ENCODE measurements at places on chromosomes 16 and 17.

DNA sequence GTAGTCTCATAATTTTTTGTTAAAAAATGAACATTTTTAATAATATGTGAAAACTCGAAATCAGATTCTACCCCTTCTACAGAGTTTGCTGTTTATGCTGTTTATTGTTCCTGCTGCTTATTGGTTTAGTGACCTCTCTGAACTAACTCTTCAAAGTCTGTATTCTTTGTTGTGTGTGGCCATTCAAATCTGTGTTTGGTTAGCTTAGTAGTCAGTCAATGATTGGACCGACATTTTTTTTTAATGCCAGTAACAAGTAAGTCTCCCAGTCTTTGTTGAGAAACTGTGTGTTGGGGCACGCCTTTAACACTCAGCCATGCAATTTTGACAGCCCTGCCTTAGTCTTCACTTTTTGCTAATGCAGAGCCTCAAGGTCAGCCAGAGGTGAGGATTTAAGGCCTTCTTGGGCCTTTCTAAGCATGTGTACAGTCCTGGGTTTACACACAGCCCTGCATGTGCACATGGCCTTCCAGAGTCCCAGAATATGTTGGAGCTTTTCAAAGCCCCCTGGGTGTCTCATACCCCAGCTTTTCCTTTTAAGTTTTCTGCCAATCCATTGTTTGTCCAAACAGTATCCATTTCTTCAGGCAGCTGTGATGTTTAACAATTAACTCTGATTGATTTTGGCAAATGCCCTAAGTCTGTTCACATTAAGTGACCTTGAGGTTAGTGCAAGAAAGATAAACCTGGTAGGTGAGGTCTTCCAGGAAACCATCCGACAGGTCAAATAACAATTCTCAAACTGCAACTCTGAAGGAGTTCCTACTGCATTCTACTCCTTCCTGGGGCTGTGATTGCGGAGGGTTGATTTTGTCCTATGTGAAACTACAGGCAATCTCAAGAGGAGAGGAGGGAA is 389.3 kb downstream of the PMP22 start:
- no peak for DNase-seq

DNA sequence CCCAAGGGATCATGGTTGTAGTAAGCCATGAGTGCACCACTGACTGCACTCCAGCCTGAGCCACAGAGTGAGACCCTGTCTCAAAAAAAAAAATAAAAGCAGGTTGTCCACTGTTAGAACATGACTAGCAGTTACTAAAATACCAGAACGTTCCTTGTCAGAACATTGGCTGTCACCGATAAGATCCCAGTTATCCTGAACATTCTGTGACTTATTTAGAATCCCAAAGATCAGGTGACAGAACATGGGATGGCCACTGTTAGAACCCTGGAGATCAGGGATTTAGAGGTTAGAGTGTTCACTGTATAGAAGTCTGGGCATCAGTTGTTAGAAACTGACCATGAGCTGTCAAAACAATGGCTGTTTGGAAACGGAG is 8.6 kb downstream of the CES4A start:
- DNase-seq = no peak

DNA sequence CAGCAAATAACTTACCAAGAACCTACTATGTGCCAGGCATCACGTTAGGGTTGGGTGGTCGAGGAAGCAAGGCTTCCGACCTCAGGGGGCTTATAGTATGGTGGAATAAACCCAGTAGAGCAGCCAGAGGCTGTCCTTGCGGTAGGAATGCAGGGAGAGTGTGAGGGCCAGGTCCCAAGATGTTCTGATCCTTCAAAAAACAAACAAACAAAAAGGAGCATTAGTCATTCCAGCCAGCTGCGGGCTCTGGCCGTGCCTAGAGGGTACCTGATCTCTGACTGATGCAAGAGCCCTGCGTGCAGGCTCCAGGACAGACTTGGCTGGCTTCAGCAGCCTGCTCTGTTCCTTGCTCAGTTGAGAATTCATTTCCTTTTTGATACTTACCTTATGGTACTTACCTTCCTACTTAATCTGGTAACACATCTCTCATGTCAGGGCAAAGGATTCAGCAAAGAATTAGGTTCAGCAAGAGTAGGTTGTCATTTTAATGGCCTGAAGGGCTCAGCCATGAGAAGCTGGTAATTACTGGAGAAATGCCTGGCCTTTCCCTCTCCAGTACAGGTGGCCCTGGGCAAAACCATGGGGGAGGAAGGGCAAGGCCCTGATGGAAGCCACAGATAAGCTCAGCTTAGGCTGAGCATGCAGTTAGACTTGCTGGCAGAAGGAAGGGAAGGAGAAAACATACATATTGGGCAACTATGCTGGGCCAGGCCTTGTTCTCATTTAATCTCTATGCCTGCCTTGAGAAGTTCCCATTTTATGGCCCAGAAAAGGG is 18.4 kb downstream of the CYB5D2 start:
- no peak for DNase-seq

GRCh38 chr16:53646506-53646905 is 57.2 kb downstream of the RPGRIP1L start:
- no peak for DNase-seq

DNA sequence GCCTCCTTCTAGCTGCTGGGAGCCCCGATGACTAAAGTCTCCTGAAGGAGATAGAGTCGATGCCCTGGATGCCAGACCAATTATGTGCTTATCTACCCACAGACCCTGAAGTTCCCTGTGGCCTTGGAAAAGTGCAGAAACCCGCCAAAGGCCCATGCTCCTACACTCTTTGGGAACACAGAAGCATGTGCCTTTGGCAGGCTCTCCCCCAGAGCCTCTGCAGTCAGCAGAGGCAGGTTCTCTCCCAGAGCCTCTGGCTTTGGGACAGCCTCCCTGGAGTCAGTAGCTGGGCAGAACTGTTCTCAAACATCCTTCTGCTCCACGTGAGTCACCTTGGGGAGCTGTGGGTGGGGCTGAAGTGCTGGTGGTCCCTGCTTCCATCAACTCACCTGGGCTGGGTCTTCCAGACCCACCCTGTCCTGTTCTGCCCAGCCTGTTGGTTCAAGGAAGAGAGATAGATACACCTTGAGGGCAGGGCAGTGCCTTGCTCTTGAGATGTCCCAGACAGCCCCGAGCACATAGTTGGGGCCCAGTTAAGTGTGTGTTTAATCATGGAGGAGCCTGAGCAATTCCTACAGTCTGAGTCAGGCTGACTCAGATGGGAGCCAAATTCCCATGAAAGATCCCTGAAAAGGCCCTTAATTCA is 3.2 kb upstream of the CDK5RAP3 start:
- DNase-seq = no peak

- DNase-seq = peak; percentile 42
These were observed 16.6 kb upstream of the INPP5K start for GRCh38 chr17:1532836-1533602.

GRCh38 chr16:15043344-15043743 is 12.5 kb downstream of the NTAN1 start:
- DNase-seq = no peak

DNA sequence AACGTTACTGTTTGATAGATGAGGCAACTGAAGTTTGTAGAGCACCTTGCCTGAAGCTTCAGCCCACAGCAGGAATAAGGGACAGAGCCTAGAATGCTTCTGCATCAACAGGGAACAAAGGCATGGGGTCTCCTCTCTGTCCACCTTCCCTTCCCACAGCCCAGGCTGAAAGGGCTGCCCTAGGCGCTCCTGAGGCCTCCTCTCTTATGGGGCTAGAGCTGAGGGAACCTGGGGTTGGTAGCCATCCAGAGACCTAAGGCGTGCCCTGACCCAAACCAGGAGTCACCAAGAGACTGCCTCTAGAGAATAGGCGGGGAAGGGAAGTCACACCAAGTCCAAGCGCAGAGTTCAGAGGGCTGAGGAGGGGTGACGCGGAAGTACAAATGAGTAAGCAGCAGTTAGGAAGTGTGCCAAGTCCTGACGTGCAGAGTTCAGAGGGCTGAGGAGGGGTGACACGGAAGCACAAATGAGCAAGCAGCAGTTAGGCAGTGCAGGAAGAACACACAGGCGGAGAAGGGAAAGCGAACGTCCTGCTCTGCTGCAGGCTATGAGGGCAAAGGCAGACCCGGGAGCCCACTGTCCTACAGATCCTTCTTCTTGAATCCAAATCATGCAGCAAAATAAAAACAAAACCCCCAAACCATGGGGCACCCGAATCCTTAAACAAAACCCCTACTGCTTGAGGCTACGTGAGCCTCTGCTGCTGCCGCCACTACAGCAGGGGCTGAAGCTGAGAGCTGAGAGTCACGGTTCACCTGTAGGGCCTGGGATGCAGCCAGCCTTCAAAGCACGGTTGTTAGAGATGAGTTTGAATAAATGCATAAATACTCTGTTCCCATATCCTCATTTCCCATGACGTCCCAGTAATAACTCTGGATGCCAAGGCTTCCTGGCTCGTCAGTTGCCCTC is 2.7 kb upstream of the SPG7 start:
- peak; percentile 98 for DNase-seq

DNA sequence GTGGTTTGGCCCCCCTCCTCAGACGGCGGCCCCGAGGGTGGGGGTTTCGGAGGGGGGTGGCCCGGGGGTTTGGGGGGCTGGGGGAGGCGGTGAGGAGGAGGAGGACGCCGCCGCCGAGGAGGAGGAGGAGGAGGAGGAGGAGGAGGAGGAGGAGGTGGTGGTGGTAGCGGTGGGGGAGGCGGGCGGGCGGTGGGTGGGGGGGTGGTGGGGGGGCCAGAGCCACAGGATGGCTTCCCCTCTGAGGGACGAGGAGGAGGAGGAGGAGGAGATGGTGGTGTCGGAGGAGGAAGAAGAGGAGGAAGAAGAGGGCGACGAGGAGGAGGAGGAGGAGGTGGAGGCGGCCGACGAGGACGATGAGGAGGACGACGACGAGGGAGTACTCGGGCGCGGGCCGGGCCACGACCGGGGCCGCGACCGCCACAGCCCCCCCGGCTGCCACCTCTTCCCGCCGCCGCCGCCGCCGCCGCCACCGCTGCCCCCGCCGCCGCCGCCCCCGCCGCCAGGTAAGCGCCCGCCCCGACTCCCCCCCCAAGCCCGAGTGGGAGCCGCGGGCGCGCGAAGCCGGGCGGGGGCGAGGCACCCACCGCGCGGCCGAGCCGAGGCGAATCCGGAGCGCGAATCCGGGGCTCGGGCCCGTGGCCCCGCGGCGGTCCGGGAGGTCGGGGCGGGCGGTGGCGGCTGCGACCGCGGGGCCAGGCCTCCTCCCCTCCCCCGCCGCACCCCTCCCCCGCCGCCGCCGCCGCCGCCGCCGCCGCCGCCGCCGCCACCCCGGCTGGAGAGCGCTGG is 3.8 kb upstream of the CHD3 start:
- DNase-seq = peak; percentile 2

DNA sequence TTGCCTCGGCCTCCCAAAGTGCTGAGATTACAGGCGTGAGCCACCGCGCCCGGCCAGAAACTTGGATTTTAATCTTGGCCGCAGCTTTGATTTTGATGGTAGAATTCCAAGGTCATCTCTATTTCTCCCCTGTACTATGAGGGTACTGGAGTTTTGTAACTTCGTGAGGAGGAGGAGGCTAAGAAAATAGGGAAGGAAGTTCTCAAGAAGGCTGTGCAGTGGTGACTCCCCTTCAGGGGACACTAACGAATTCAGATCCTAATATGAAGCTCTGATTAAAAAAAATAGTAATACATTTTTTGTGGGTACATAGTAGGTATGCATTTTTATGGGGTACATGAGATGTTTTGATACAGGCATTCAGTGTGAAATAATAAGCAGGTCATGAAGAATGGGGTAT is 55.9 kb downstream of the LDHD start:
- no peak for DNase-seq

GRCh38 chr16:26795184-26795583 is 271.5 kb upstream of the C16orf82 start:
- no peak for DNase-seq

DNA sequence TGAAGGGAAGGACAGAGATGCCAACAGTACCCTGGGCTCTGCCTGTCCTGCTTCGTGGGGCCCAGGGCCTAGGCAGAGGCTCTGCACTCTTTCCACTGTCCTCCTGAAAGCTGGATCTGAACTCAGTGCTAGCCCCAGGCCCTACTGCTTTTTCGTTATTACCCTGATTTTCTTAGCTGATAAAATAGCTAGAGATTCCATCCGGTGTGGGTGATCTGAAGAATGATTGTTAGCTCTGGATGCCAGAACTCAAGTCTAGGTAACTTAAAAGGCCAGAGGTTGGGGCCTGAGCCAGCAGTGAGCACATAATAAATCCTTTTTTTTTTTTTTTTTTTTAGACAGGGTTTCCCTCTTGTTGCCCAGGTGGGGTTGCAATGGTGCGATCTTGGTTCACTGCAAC is 1.8 kb upstream of the MYBBP1A start:
- DNase-seq = no peak

DNA sequence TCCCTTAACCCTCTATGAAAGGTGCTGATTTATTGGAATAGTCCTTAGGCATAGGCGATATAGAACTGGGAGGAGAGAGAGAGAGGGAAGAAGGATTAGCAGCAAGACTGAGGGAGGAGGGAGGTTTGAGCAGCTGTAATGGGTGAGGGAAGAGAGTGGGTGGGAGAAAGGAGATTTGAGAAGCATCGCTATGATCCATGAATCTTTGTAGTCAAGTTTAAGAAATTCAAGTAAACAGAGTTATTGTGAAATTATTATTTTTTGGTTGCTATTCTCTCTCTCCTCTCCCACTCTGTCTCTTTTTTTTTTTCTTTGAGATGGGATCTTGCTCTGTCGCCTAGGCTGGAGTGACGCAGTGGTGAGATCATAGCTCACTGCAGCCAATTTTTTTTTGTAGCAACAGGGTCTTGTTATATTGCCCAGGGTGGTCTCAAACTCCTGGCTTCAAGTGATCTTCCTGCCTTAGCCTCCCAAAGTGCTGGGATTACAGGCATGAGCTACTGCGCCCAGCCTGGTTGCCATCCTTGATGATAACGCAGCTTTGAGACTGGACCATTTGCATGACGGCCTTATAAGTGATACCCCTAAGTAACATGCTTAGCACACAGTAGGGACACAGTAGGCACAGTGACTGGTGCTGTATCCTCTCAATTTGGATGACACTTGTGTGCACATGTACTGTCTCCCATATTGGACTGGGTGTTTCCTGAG is 21.0 kb upstream of the TNS4 start:
- DNase-seq = no peak

DNA sequence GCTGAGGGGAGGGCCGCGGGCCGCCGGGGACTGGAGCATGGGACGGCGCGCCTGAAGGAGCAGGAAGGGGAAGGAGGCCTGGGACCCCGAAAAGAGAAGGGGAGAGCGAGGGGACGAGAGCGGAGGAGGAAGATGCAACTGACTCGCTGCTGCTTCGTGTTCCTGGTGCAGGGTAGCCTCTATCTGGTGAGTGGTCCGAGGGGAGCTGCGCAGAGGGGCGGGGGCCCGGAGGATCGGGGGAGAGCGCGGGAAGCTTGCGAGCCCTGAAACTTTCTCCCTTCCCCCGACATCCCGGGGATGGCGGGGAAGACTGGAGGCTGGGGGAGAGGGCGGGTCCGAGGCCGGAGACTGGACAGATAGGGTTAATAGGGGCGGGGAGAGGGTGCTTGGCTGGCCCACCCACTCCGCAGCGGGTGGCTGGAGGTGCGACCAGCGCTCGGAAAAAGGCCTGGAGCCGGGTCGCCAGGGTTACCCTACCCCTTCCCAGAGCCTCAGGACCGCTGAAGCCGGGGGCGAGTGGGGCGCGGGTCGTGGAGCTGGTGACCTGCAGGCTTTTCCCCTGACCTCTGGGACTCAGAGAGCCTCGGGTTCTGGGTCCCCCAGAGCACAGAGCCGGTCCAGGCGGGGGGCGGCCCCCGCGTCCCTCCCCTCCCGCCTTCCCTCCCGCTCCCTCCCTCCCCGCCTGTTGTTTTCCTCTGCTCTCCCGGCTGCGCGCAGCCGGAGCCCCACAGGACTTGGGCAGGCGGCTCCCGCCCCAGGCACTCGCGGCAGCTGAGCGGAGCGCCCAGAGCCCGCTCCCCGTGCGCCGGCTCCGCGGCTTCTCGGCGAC is 631 bp downstream of the NXPH3 start:
- DNase-seq = no peak

- no peak for DNase-seq
These were observed 4.7 kb downstream of the LRRC59 start for GRCh38 chr17:50392621-50393020.

GRCh38 chr16:29198731-29199521 is 207.6 kb downstream of the NPIPB11 start:
- DNase-seq = no peak

Measured in T-helper 2 cell (primary cell).